ENCODE measurements at places on chromosomes 2 and 18.

GRCh38 chr2:216664593-216665034 lies 30.7 kb downstream of the IGFBP5 start:
- DNase-seq = no peak

DNA sequence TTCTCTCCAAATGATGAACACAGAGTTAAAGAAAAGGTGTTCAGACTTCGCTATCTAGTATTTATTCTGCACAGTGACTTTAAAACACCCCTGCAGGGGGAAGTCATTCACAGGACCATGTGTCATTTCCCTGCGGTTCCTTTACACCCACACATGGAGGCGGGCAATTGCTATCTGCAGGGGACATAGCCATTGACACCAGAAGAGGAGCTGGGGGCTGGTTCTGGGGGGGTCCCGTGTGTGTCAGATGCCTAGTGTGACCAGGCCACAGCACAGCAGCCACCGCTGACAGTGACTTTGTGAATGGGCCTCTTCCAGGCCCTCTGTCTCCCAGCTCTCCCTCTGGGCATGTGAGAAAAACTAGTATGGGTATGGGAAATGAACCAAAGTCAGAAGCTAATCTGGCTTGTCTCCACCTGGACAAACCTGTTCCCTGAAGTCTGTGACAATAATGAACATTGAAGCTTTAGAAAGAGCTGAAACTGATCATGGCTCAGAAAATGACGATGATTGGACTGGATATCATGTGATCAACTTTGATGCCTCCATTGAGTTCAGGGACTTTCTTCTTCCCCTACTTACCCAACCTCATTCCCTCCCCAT lies 7.5 kb upstream of the GBX2 start:
- DNase-seq = peak; percentile 81

GRCh38 chr2:136254681-136255080 lies 136.7 kb upstream of the CXCR4 start:
- DNase-seq = no peak

GRCh38 chr18:34661464-34662087 lies 48.5 kb upstream of the DTNA start:
- DNase-seq = peak; percentile 47

GRCh38 chr2:126856403-126856802 lies 42.3 kb upstream of the TEX51 start:
- DNase-seq = no peak

- DNase-seq = no peak
These were observed 1.6 kb upstream of the MGAT4A start for GRCh38 chr2:98732430-98733051.

DNA sequence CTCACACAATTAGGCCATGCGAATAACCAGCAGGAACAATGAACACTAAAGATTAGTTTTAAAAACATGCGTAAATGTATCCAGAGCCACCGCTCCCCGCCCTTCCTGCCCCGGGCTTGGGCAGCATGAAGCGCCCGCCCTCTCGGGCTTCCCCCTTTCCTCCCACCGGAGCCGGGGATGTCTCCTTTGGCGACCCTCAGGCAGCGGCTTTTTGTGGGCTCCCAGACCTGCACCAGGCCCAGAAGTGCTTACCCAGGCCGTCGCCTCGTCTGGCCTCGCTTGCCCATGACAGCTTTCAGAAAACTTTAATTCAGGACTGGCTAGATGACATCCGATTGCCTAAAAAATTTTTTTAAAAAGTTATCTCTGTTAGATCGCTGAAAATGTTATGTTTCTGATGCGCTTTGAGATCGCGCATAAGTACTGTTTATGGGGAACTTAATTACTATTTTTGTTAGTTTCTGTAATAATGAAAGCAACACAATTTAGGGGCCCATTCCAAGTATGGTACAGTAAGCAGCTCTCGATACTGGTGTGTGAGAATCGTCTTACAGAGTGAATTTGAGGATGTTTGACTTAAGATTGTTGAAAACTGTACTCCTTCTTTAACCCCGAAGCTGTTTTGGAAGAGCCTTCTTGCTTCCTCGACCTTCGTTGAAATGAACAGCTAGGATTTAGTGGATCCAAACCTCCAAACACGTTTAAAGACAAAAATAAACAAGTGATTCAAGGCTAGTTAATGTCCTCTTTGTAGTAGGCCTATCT lies 1.1 kb downstream of the MAP3K20 start:
- peak; percentile 8 for DNase-seq

GRCh38 chr2:60295636-60295962 lies 257.9 kb downstream of the BCL11A start:
- DNase-seq = no peak

GRCh38 chr2:101305492-101306078 lies 2.9 kb downstream of the RNF149 start:
- peak; percentile 69 for DNase-seq

- no peak for DNase-seq
These were observed 56.1 kb downstream of the DYNAP start for GRCh38 chr18:54647176-54647575.

GRCh38 chr2:112621790-112622527 lies 23.8 kb upstream of the SLC20A1 start:
- no peak for DNase-seq

DNA sequence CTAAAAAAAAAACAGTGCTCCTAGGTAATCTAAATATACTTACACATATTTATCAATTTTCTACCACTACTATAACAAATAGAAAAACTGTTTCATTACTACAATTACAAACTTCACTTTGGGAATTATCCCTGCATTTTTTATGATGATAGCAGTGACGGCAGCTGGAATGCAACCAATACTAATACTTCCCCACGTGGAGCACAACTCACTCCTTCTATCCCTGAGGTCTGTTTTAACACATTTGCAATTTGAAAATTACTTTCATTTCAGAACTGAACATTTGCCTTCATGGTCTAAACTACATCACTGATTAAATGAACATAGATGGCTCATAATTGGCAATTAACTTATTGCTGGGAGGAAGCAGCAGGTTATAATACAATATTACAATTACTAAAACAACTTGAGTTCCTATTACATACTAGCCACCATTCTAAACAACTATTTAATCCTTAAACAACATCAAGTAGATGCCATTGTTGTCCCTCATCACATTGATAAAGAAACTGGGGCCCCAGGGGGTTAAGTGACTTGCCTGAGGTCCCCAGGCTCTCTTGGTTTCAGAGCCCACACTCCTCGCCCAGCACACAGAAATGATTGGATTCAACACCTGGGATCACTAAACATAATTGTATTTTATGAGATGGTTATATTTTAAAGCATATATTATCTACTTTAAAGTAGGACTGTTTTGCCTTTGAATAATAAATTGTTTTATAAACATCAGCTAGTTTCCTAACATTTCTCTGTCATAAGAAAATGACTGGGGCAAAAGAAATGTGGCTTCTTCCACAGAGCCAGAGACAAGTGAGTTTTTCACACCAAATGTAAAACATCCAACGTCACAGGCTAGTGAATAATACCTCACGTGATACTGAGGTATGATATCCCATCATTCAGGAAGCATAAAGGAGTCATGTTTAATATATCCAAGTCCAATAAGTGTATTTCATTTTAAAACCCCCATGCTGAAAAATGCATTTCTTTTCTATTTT lies 6.2 kb downstream of the COLEC12 start:
- no peak for DNase-seq

DNA sequence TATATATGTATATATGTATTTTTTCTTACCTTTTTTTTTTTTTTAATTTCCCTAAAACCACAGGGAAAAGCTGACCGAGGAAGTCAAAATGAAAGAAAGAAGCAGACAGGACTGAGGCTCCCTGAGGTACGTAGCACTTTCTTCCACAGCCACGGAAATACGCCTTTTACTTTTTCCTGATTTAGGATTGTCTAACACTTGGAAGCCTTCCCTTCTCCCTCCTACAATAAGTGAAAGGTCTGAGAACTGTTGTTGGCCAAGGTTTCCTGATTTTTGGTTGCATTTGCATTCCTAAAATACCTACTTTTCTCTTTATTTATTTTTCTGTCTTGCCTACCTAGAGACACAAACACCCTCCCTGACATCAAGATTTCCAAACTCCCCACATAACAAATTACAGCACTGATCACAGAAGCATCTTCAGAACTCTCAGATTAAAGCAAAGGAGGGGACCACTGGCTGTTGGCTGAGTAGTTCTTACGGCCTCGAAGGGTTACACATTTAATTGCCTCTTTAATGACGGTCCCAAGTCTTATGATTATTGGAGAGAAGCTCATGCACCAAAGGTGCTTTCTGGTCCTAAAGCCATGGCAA lies 778.5 kb upstream of the FANCL start:
- no peak for DNase-seq

Data from inflammatory macrophage (primary cell).